Placental pericyte (primary cell): ENCODE measurements at places on chromosomes 11 and 22. TPM values are rescaled to one million over a fixed set of nuclear protein-coding genes. Genes with fewer than 3 reads are reported as not detected.

Gene PTPN5
- not detected in 2 replicates for total RNA-seq

Gene PGA3
- 1.1 TPM in 1 of 2 replicates, not detected in the other for total RNA-seq

Gene OR52N4
- 0.14 TPM in 1 of 2 replicates, not detected in the other for total RNA-seq

Gene NUP98
- total RNA-seq = 71.6 and 213 TPM in 2 replicates

Gene OVOL1
- total RNA-seq = not detected in 2 replicates

Gene OR6M1
- total RNA-seq = not detected in 2 replicates

Gene C11orf52
- total RNA-seq = not detected in 2 replicates

Gene SRSF8
- 15.1 and 21.3 TPM in 2 replicates for total RNA-seq

Gene GRIK4
- 0.22 and 0.29 TPM in 2 replicates for total RNA-seq

Gene SWAP70
- total RNA-seq = 28.9 and 30.2 TPM in 2 replicates

Gene TTC36
- total RNA-seq = 0.22 and 0.86 TPM in 2 replicates

Gene C11orf91
- 0.14 TPM in 1 of 2 replicates, not detected in the other for total RNA-seq

Gene NAALAD2
- total RNA-seq = 0.29 and 0.44 TPM in 2 replicates

Gene RFPL2
- not detected in 2 replicates for total RNA-seq

Gene SERPING1
- 1.6 and 16.4 TPM in 2 replicates for total RNA-seq

Gene LINC01488
- not detected in 2 replicates for total RNA-seq

Gene LARGE1
- total RNA-seq = 2.4 and 10.6 TPM in 2 replicates

Gene EFEMP2
- 69.9 and 112 TPM in 2 replicates for total RNA-seq

Gene GRM5
- under 0.01 TPM in 1 of 2 replicates, not detected in the other for total RNA-seq

Gene KCNQ1OT1
- 3.5 and 4.2 TPM in 2 replicates for total RNA-seq

Gene SLC22A6
- total RNA-seq = not detected in 2 replicates

Gene LYVE1
- not detected in 2 replicates for total RNA-seq

Gene CLDN5
- total RNA-seq = 0.22 and 0.29 TPM in 2 replicates

Gene SYVN1
- 31.1 and 197 TPM in 2 replicates for total RNA-seq

Gene FEN1
- total RNA-seq = 13.3 and 76.2 TPM in 2 replicates

Gene SHANK3
- total RNA-seq = 1.1 TPM in 2 replicates

Gene APOL1
- 9.3 and 31.3 TPM in 2 replicates for total RNA-seq

Gene TBCEL
- 24.1 and 26.7 TPM in 2 replicates for total RNA-seq

Gene OR10D3
- under 0.01 TPM in 2 replicates for total RNA-seq

Gene LRRN4CL
- total RNA-seq = 3.7 and 4.7 TPM in 2 replicates

Gene INPP5J
- 0.14 and 0.66 TPM in 2 replicates for total RNA-seq

Gene UBQLNL
- 0.14 and 0.44 TPM in 2 replicates for total RNA-seq

Gene GP1BB
- 2.1 and 3.5 TPM in 2 replicates for total RNA-seq

Gene SCUBE2
- 0.86 and 2.6 TPM in 2 replicates for total RNA-seq

Gene CST6
- total RNA-seq = 0.29 TPM in 1 of 2 replicates, not detected in the other

Gene POU2F3
- total RNA-seq = not detected in 2 replicates

Gene AIP
- 33.9 and 87.1 TPM in 2 replicates for total RNA-seq

Gene PYGM
- total RNA-seq = 0.29 and 0.88 TPM in 2 replicates

Gene MGAT3
- total RNA-seq = 0.57 and 1.1 TPM in 2 replicates

Gene PRR5
- 14.7 and 27.6 TPM in 2 replicates for total RNA-seq

Gene NLRP6
- total RNA-seq = not detected in 2 replicates

Gene APOA5
- not detected in 2 replicates for total RNA-seq

Gene TYR
- total RNA-seq = not detected in 2 replicates

Gene LRRC32
- 14.7 and 14.9 TPM in 2 replicates for total RNA-seq

Gene FOLH1
- total RNA-seq = 0.29 TPM in 1 of 2 replicates, not detected in the other

Gene TMEM132A
- total RNA-seq = 113 and 158 TPM in 2 replicates

Gene CCDC188
- total RNA-seq = 0.14 TPM in 1 of 2 replicates, not detected in the other

Gene RTN4RL2
- total RNA-seq = under 0.01 TPM in 1 of 2 replicates, not detected in the other

Gene OR8B8
- not detected in 2 replicates for total RNA-seq

Gene RANGAP1
- 61.9 and 154 TPM in 2 replicates for total RNA-seq

Gene SHISAL1
- 0.57 and 1.1 TPM in 2 replicates for total RNA-seq

Gene PRRG4
- total RNA-seq = under 0.01 TPM in 1 of 2 replicates, not detected in the other
